ENCODE measurements at places on chromosomes 12 and 14.

GRCh38 chr12:110908377-110909152 lies 11.8 kb downstream of the MYL2 start:
- DNase-seq = no peak

- DNase-seq = peak; percentile 35
These were observed 8.5 kb downstream of the IRAK3 start for GRCh38 chr12:66197495-66197921.

DNA sequence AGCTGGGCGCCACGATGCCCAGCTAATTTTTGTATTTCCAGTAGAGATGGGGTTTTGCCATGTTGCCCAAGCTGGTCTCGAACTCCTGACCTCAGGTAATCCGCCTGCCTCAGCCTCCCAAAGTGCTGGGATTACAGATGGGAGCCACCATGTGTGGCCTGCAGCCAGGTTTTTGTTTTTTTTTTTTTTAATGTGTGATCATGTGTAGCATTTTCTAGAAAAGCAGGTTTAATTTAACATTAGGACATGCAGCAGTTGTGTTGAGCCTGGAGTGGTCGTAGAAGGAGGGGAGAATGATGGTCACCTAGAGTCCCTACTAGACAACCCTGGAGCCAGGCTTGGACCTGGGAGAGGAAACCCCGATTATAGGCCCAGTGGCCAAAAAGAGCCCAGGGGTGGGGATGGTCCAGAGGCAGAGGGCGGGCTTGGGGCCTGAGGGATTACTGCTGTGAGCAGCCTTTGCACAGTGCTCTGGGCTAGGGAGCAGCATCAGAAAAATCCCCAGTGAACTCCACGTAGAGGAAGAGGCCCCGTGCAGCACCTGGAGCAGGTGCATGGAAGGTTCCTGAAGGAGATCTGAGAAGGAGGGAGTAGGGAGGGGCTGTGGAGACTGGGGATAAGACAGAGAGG lies 13.6 kb downstream of the DLK1 start:
- DNase-seq = no peak

DNA sequence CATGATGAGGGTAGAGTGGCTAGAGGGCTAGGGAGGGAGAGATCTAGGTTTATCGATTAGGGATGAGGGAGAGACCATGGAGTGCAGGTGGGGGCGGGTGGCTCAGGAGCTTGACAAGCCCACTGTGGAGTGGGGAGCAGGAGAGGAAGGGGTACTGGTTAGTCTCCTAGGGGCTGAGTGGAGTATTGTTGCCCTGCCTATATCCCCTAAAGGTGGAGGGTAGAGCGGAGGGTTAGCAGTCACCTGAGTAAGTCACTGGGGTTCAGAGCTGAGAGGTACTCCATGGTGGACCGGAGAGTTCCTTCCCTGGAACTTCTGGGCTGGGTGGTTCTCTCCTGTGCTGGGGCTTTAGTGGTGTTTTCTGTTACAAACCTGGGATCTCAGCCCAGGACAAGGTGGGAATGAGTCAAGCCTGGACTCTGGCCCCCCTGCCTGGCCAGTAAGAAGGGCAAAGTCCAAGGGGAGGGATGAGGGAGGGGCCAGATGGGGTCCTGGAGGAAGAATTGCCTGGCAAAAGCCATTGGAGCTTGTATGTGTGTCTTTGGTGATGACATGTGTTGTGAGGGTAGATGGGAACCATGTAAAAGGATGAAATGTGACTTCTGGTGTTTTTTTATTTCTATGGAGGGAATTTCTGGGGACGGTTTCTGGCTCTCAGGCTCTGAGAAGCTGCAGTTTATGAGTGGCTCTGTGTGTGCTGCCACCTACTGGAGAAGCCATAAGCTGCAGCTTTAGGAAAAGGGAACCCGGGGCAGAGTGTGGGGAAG lies at the start of gene CIDEB:
Gene CIDEB, minus strand, starts transcription at position 403 of the 767 bp plus-strand sequence. Its CDS starts 119 bp downstream, at position 284.
- DNase-seq = peak; percentile 51

GRCh38 chr12:106646472-106646871 lies 63.7 kb downstream of the RFX4 start:
- DNase-seq = no peak

- peak; percentile 96 for DNase-seq
These were observed 85.4 kb downstream of the PTCSC3 start for GRCh38 chr14:36091096-36091495.

- no peak for DNase-seq
These were observed 20.6 kb downstream of the OTUB2 start for GRCh38 chr14:94046696-94047250.

- no peak for DNase-seq
These were observed 27.0 kb downstream of the PAPLN start for GRCh38 chr14:73264080-73264884.

DNA sequence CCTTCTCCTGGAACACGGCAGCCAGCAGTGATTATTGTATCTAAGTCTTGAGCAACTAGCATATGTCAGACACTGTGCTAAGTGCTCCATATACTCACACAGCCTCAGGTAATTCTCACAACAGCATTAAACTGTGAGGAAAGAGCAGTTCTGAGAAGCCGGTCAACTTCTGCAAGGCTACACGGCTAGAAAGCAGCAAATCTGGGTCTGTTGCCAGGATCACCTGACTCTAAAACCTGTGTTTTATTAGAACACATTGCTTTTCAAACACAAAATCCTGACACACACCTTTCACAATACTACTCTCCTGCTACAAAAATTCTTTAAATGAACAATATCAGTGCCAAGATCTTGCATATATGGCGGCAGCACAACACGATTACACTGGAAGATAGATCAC lies 49.8 kb upstream of the CRACR2A start:
- DNase-seq = no peak

DNA sequence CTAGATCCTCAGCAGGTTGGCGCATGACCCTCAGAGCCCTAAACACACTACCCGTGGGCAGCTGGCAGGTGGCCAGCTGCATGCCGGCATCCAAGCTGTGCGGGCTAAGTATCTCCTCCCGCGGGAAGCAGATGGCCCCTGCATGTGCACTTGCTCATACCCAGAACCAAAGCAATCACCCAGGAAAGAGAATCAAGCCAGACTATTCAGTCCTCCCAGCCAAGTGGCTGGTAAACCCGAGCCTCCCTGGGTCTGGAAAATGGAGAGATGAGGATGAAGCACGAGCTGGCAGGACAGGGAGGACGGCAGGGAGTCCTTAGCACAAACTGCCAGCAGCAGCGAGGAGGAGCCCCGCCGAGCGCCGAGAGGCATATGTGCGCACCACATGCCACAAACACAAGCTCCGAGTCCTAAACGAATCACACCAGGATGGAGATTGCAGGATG lies 139.7 kb downstream of the RIMBP2 start:
- no peak for DNase-seq

DNA sequence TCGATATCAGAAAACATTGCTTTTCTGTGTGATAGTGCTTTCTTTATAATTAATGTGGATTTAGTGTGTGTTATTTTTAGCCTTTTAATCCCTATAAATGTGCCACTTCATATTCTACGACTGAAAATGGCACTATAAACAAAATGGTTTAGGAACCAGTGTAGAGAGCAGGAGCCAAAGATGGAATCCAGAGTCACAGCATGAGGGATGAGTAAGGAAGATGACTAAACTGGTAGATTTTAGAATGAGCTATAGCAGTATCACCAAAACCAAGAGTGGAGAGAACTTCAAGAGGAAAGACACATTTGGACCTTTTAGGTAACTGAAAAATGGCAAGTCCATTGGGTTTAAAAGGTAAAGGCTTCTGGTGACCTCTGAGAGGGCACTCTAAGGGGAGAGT lies 887.2 kb downstream of the NRXN3 start:
- no peak for DNase-seq

- DNase-seq = no peak
These were observed 10.1 kb upstream of the SLC11A2 start for GRCh38 chr12:51036279-51036678.

- no peak for DNase-seq
These were observed 56.0 kb downstream of the BMAL2 start for GRCh38 chr12:27388650-27389049.

DNA sequence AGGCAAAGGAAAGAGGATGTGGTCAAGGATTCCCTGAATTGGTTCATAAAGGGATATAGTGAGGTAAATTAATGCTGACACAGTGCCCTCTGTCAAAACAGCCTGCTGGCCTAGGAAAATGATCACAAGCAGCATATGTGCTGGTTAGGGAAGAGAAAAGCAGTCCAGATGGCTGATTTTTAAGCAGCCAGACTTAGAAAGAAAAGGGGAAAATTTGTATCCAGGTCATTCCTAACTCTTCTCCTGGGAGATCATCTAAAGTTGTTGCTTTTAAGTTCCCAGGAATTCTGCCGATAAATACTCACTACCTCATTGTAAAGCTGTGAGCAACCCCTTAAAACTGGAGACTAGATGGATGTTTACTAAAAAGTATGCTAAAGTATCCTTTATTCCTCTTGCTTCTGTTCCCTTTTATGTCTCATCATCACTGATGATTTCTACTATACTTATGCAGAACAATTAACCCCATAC lies 46.4 kb upstream of the CNOT2 start:
- DNase-seq = peak; percentile 67

DNA sequence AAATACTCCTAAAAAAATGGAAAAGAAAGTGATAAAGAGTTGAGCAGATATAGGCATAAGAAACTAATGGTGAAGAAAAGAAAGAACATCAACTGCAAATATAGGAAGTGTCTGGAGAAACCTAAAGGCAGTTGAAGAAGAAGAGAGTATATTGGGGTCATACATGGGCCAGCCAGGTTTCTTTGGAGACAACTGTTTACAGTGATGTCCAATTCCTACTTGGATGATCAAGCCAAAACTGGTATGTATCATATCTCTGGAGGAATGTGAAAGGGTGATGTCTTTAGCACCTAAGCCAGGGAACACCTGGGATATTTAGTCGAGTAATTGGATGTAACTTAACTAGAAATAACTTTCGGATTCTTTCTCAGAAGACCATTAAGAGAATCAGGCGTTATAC lies 129.3 kb upstream of the FLRT2 start:
- no peak for DNase-seq

GRCh38 chr14:64879635-64880220 lies at the start of gene SPTB:
Gene SPTB (minus strand): TSS chr14:64879907. CDS start chr14:64823094, 56,813 bp downstream.
- no peak for DNase-seq

- DNase-seq = no peak
These were observed 1330.1 kb upstream of the USP15 start for GRCh38 chr12:60930151-60930550.

DNA sequence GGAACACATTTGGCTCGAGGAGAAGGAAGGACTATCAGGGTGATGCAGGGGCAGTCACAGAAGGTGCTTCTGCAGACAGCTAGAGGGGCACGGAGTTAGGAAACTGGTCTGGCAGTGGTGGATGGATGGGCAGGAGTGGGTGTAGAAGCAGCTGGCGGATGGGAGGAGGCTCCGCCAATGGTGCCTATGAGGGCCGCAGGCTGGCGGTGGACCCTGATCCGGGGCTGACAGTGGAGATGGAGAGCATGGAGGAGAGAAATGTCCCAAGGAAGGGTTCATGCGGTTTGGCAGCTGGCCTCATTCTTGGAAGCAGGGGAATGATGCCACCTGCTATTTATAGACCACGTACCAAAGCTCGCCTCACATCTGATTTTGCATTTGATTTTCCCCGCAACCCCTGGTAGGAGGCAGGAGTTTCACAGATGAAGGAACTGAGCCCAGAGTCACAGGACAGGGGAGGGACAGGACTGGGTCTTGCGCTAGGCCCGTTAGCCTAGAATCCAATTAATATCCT lies 237.1 kb downstream of the FOXN3 start:
- DNase-seq = no peak

DNA sequence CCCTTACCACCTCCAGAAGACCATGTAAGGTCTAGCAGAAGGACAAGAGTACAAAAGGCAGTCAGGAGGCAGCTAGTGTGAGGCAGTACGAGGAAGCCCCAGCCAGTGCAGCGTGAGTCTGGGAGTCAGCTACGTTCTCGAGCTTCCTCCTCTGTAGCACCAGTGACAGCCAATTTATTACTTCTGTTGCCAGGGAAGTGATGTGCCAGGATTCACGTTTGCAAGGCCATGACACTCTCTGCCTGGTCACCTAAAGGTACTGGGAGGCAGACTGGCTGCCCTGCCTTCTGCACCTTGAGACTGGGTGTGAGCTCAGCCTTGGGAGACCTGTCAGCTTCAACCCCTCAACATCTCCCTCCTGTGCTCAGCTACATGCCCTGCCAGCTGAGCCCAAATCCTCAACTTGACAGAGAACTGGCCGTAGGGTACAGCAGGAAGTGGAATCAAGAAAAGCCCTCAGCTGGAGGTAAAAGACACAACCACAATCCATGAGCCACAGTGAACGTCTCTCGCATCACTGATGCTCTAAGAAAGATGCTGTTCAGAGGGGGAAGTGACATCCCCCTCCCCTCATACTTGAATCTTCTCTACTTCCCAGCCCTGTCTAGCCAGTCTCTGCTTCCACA lies 182.5 kb upstream of the RGS6 start:
- no peak for DNase-seq

DNA sequence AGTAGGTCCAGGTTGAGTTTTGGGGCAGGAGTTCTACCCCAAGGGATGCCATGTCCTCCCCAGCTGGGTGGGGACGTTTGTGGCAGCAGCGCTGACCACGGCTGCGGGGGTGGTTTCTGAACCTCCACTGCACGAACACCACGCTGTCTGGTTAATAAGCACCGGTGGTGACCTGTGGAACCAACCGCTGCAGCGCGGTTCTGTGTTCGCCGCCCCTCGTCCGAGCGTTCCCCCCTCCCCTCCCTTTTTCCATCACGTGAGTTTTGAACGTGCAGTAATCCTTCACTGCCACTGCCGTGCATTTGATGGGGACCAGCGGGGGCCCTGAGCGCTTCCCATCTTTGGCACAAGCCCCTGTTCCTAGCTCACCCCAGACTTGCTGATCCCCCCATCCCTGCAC lies 6.4 kb upstream of the ADSS1 start:
- no peak for DNase-seq

DNA sequence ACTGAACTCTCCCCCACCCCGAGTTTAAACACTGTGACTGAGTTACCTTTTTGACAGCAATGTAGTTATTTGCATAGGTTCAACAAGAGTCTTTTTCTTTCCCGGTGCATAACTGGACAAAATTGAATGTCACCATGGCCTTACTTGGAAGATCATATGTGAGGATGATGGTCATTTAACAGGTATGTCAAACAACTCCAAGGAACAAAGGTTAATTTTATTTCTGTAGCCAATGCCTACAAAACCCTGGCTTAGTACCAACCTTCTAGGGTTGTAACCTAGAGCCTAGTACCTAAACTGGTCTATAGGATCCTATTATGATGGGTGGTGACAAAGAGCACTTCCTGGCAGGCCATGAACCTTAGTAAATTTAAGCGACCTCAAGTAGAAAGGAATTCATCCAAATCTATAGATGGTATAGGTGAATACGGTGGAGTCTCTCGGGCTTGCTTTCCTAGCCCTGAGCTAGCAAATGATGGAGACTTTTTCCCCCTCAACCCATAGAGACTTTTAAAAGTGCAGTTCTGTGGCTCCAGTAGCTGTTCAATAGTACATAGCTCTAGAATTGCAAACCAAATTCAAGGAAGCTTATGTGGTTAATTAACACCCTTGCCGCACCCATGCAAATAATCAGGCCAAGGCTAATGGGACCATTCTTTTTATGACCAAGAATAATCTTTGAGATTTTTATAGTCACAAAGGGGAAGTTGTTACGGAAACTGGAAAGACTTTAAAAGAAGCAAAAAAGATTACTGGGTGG lies 89.0 kb downstream of the SLC38A1 start:
- no peak for DNase-seq

DNA sequence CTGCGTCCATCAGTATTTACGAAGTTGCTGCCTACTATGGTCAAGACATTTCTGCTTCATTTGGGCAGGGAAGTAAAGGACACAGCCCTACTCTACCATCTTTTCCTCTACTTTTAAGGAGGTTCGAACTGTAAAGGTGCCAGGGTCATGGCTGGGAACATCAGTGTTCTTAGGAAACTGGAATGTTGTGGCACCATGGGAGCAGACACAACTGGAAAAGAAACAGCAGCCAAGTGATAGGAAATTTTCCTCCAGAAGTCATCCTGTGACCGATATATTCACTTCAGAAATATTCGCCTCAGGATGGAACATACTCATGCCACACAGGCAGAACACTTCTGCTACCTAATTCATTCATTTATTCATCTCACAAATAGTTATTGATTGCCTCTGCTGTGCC lies 104.4 kb downstream of the ETV6 start:
- DNase-seq = no peak
